ENCODE measurements at places on chromosomes 6 and 20. TPM values are rescaled to one million over a fixed set of nuclear protein-coding genes. Genes with fewer than 3 reads are reported as not detected.

Gene RIMS1
- 0.08 TPM for polyA plus RNA-seq

Gene LIN28B
- not detected for polyA plus RNA-seq

DNA sequence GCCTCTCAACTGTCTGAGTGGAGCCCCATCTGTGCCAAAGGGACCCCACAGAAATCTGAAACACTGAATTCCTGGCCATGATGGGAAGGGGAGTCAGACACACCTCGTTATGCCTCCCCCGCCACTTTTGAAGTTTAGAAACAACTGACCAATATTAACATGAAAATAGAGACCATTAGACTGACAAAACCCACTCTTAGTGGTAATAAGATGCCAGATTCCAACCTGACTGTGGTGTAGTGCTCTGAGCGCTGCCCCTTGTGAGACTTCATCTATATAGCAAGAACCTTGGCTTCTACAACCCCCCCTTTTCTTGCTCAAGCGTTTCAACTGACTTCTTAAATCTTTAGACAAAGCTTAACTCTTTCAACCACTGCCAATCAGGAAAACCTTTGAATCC is 46.1 kb upstream of the UNC93A start:
- no peak for DNase-seq

Gene RNF39
- polyA plus RNA-seq: not detected

- peak; percentile 33 for DNase-seq
Observed at GRCh38 chr6:75735491-75736186, 13.4 kb upstream of the MYO6 start.

Gene FAM162B
- polyA plus RNA-seq: not detected

DNA sequence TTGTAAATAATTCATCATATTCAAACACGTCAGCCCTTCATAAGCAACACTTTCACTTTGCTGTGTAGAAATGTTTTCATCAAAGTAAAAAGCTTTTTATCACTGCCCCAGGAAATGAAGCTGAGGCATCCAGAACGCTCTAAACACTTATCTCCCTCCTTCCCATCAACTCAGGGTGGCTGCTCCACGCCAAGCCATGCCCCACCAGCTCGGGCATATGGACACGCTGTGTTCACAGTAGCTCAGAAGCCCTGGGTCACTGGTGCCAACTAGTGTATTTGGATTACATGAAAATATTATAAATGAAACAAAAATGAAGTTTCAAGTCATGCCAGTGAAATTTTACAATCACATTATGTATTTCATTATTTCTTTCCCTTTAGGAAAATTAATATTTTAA is 10.3 kb downstream of the PDE10A start:
- DNase-seq: no peak

- no peak for DNase-seq
Observed at GRCh38 chr20:59322081-59322480, 21.7 kb downstream of the EDN3 start.

DNA sequence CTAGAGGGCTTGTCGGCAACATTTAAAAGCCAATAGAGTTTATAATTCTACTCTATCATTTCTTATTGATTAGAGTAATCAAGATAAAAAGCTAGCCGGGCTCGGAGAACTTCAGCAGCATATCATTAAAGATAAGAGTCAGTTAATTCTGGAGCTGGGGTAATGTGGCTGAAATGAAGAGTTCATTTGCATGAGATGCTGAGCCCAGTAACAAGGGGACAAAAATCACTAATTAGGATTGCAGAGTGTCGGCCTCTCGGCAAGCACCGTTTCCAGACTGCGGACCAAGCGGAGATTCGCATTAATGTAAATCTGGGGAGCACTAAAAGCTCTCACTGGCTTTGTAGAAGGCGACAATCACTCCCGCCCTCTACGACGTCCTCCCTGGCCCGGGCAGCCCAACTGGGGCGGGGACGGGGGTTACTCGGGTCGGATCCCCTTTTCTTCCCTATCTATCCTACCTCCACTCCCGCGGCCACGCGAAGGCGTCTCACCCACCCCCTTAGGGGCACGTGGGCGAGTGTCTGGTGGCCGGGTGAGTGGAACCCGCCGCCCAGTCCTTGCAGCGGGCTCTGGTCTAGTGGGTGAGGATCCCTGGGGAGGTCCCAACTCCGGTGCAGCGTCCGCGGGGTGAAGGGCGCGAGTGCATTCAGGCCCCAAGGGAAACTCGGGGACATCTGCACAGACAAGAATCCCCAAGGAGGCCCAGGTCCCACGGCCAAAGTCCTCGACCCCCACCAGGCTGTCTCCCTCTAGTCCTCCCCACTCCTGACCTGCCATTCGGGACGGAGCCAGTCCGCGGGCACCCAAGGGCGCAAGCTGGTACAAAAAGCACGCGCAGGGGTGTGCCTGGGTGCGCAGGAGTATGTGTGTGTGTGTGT is 42.2 kb upstream of the OSTM1 start:
- no peak for DNase-seq

DNA sequence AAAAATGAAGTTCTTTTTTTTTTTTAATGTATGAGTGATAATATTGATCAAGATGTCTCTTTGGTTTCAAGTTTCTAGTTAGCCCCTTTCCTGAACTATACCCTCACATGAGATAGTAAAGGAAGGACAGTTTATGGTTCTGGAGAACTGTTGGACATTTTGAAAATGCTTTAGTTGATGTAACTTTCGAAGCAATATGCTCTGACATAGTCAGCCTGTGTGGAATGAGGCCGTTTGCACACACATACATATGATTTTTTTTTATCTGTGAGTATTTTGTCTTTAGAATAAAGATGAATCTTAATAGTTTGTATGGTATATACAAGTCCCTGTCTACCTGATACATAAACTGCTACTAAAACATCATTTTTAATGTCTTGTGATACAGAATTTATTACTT is 177.0 kb downstream of the ARID1B start:
- DNase-seq: no peak

Gene SAMD5
- not detected for polyA plus RNA-seq

DNA sequence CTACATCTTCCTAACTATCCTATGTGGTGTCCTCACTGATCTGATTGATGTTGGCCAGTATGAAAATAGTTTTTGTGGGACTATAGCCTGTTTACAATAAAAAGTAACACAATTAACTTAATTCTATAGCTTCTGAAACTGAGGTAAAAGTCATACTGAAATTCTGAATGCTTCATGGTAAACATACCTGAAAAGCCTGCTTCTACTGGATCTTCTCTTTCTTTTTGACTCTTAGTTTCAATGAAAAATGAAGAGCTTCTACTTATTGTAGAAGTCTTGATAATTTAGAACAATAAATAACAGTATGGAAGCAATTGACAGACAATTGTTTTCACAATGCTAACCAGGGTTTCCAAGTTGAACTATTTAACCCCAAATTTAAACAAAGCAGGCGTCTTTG is 383.9 kb upstream of the MMS22L start:
- no peak for DNase-seq

- no peak for DNase-seq
Observed at GRCh38 chr6:7414811-7415210, 25.2 kb downstream of the RIOK1 start.

Measured in GM12878 (cell line).